ENCODE measurements at places on chromosomes 2 and 18.

GRCh38 chr18:13363359-13363758, 144.8 kb downstream of the LDLRAD4 start:
- no peak for DNase-seq

DNA sequence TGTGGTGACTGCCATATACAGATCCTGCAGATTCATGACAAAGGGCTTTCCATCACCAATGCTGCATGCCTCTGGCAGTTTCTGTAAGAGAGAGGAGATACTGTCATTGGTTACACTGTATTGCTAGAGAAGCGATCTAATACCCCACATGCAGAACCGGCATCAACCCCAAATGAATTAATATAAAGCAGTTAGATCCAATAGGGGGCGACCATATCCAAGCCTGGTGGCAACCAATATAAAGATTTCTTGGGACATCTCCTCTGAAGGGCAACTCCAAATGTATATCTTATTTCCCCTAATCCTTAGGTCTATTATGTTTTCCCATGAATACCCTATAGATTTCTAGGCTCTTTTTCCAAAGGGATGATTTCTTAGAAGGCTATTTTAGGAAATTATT, 17.4 kb upstream of the IHH start:
- no peak for DNase-seq

DNA sequence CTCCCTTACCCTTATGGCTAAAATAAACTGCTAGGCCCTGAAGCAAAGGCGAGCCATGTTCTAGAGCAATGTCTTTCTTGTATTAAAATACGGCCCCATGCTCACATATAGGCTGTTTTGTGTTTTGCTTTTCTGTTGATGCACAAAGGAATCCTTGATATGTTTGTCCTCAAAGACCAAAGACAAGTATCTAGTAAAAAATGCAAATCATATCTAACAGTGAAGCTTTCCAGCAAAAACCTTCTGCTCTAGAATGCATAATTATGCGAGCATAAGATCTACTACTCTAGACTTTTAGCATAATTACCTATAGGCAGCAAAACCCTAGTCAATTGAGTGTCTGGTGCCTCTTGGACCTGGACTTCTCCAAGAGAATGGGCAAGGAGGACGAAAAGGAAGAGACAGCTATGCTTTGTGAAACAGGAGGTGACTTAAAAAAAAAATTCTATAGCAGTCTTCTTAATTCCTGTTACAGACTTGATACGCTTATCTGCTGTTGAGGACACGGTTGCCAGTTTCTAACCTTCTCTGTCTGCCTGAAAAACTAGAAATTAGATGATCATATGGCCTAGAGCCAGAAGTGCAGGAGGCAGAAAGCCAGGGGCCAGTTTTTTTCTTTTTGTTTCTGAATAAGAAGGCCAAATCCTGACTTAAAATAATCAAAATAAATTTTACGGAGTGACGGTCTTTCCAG, 1.5 kb upstream of the AMMECR1L start:
- DNase-seq = no peak

DNA sequence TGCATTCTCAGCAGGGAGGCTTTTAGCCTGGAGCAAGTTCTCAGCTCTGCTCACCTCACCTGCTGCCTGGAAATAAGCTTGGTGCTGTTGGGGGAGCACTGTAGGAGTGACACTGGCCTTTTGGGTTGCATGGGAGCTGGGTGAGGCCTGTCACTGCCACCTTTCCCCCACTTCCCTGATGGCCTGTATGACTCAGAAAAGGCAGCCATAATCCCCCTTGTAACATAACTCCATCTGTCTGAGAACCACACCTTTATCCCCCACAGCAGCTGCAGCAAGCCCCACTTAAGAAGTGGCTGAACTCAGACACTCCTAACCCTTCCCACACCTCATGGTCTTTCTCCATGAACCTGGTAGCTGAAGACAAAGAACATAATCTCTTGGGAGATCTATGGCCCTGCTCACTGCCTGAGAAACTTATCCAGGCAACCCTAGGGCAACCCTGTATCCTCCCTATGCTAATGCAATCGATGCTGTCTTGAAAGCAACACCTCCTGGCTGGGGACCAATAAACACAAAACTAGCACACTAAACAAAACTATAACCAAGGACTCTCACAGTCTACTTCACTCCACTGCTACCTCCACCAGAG, 258.9 kb upstream of the OSR1 start:
- no peak for DNase-seq

DNA sequence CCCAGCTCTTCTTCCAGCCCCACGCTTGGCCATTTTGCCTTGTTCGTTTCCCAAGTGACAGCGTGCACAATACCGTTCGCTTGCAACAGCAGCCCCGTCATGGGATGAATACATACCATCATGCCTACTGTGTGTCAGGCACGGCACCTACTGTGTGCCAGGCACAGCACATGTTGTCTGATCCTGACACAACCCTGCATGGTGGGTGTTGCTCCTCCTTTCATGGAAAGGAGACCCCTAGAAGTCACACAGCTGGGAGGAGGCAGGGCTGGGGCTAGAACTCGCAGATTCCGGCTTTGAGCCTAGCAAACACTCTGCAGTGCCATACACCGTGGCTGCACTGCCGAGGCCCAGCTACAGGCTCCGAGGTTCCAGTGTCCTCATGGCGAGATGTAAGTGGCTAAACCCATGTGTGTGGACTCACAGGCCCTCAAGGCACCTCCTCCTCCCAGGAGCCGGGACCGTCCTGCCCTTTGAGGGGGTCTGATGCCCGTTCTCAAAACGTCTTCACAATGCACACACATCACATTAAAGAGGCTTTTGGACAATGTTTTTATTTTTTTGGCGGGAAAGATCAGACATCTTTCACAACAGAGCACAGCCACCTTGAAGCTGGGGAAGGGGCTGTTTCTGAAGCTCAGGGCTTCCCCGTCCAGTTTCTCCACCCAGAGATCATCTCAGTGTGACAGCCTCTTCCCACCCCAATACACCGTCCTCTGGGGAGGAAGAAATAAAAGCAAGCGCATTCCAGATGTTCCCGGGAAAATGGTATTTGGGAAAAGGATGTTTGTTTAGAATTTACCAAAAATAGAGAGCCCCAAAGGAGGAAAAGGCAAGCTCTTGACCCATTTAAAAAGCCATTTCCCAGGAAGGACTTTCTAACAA, 64.9 kb downstream of the HS1BP3 start:
- no peak for DNase-seq

- DNase-seq = no peak
Measured at GRCh38 chr2:69086466-69086865, 73.5 kb downstream of the ANTXR1 start.

- peak; percentile 38 for DNase-seq
Measured at GRCh38 chr18:26655525-26656430, 107.4 kb upstream of the KCTD1 start.

- DNase-seq = no peak
Measured at GRCh38 chr18:23716516-23716915, 27.3 kb downstream of the LAMA3 start.

GRCh38 chr2:135124924-135125886, 73.1 kb downstream of the RAB3GAP1 start:
- no peak for DNase-seq

DNA sequence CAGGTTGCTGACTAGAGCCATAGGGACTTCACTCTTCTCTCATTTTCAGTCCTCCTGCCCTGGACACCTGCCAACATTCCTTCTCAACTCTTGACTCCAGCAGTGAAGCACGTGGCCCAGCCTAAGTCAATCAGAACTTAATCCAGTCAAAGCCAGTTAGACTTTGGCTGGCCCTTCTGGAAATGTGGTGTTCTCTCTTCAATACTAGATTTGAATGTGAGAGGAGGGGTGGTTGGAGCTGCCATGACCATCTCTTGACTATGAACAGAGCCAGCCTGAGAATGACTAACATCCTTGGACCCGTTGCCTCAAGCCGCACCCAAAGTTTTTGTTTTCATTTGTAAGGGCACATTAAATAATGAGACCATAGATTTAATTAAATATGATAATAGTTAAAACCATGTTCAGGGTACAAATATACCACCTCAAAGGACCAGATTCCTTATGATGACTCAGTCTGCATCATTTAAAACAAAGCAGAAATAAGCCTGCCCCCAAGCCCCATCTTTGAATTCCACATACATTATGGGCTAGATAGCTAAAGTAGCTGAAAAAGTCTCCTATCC, 49.7 kb upstream of the RASGRP3 start:
- DNase-seq = no peak

GRCh38 chr2:227818675-227819397, 5.2 kb downstream of the CCL20 start:
- DNase-seq = peak; percentile 41

DNA sequence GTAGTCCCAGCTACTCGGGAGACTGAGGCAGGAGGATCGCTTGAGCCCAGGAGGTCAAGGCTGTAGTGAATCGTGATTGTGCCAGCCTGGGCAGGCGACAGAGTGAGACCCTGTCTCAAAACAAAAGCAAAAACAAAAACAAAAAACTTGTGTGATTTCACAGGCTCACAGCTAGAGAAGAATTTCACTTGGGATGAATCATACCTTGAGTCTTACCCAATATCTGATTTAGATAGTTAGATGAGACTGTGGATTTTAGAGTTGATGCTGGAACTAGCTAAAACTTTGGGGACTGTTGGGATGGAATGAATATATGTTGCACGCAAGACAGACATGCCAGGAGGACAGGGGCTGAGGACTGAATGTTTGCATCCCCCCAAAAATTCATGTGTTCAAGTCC, 4.4 kb downstream of the ANKRD29 start:
- no peak for DNase-seq

DNA sequence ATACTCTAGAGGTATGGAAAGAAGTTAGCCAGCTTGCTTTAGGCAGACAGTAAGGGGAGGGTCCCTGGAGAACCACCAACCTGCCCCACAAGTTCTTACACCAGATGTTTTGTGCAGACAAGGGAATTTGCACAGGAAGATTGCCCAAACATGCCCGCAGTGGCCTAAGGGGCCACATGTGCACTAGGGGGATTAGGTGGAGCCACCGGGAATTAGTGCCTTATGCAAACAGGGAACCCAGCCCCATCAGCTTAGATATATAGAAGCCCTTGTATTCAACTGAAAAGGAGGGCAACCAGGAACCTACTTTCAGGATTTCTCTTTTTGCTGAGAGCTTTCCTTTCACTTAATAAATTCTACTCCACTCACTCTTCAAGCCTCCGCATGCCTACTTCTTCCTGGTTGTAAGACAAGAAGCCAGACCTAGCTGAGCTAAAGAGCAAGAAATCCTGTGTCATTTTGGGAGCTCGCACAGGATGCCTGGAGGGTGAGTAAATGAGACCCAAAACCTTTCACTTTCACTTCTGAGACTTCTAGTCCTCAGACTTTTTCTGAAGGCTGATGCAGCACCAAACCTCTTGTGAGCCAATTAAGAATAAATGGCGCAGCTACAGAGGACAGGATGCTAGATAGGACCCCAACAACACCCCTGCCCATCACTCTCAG, 146.3 kb downstream of the GCA start:
- DNase-seq = no peak

GRCh38 chr2:213696442-213696841, 412.2 kb downstream of the SPAG16 start:
- no peak for DNase-seq

- no peak for DNase-seq
Measured at GRCh38 chr2:175152242-175152641, 15.8 kb downstream of the ATF2 start.

DNA sequence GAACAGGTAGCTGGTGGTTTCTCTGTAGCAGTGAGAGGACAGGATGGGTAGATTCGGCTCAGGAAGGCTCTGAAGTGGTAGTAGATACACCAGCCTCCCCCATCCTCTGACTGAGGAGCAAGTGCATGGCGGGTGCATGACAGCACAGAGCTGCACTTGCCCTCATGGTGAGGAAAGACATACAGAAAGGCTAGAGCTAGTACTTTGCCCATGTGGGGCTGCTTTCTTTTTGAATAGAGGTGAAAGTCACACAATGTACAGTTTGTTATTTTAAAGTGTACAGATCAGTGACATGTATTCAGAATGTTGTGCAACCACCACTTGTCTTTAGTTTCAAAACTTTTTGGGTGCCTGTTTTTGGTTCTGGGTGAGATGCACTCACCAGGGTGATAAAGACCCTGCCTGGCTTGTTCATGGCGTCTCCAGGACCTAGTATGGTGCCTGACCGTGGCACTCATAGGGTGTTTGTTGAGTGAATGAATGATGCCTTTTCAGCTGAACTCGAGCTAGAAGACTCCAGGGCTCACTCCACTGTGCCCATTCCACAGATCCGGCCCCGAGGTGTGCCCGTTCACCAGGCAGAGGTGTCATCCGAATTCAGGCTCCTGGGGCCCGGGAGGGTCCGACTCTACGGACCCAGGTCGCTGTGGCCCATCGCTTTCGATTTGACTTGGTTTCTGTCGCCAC, 421 bp upstream of the VAMP5 start:
- no peak for DNase-seq

DNA sequence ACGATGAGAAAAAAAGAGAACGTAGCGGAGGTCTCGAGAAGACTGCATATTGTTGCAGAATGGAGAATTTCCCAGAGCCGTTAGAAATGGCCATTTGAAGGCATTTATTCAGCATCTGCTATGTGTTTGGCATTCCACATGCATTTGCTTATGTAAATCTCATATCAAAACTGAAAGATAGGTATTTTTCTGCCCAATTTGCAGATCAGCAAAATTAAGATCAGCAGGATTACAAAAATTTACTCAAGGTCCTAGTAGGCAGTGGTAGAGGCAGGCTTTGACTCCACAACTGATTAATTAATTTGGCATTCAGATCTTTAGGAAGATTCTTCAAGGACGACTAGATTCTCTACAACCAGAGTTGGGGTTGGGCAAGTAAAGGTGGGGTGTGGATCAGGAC, 1.8 kb upstream of the E2F6 start:
- no peak for DNase-seq

DNA sequence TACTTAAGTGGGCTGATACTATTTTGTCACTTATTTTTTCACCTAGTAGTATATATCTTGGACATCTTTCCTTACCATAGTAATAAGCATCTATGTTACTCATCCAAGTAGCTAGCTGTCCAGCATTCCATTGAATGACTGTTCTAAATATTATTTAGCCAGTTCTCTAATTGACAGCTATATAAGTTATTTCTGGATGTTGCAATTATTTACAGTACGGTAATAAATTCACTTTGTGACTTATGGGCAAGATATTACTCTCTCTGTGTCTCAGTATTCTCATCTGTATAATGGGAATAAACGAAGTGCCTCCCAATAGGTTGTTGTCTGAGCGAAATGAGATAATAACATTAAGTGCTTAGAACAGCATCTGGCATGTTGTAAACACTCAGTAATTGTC, 46.6 kb upstream of the AGAP1 start:
- DNase-seq = no peak

DNA sequence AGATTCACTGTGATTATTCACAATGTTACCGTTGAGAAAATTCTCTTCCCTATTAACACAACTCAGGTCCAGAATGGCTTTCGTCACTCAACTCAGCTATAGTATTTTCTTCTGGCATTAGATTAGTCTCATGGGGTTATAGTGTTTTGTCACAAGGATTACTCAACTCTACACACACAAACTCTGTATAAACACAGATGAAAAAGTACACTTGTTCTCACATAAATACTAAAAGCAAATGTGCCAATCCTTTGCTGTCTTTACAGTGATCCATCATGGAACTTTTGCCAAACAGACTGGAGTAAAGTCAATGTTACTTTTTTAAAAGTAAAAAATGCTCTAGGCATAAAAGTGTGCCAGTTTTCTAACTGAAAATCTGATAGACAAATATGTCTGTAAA, 267.6 kb downstream of the RBM43 start:
- DNase-seq = no peak
